ENCODE measurements at places on chromosomes 3 and 15.
A peak's percentile ranks its signal among the peaks of the same experiment; 100 is the strongest.

GRCh38 chr3:43400781-43401730 lies 114.7 kb downstream of the SNRK start:
- DNase-seq: no peak

GRCh38 chr3:49723296-49723627 lies 489 bp downstream of the GMPPB start:
- DNase-seq: peak; percentile 54

GRCh38 chr3:119349354-119350041 lies 55.3 kb downstream of the ARHGAP31 start:
- no peak for DNase-seq

- no peak for DNase-seq
Observed at GRCh38 chr3:39064646-39065045, 12.8 kb downstream of the WDR48 start.

GRCh38 chr3:56914646-56915045 lies 112.9 kb upstream of the ARHGEF3 start:
- DNase-seq: no peak

DNA sequence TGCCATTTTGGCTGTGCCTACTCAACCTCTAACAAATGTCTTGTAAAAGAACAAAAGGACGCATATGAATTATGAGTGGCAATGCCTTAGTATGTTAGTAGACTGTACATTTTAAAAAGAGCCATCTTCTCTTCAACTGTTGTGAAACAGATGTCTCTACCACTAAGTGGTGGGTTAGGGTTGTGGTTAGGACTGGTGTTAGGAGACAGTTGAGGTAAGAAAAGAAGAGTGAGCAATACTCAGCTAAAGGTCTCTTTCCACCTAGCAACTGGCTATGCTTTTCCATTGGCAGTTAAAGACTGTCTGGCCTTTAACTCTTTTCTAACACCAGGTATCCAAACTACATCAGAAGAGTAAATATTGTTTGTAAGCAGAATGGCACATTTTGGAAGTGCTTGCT lies 221.7 kb upstream of the TBC1D5 start:
- DNase-seq: no peak
